ENCODE measurements at places on chromosomes 6 and 20. TPM values are rescaled to one million over a fixed set of nuclear protein-coding genes. Genes with fewer than 3 reads are reported as not detected.
A peak's percentile ranks its signal among the peaks of the same experiment; 100 is the strongest.

Gene CENPQ
- 28.6 TPM for total RNA-seq

DNA sequence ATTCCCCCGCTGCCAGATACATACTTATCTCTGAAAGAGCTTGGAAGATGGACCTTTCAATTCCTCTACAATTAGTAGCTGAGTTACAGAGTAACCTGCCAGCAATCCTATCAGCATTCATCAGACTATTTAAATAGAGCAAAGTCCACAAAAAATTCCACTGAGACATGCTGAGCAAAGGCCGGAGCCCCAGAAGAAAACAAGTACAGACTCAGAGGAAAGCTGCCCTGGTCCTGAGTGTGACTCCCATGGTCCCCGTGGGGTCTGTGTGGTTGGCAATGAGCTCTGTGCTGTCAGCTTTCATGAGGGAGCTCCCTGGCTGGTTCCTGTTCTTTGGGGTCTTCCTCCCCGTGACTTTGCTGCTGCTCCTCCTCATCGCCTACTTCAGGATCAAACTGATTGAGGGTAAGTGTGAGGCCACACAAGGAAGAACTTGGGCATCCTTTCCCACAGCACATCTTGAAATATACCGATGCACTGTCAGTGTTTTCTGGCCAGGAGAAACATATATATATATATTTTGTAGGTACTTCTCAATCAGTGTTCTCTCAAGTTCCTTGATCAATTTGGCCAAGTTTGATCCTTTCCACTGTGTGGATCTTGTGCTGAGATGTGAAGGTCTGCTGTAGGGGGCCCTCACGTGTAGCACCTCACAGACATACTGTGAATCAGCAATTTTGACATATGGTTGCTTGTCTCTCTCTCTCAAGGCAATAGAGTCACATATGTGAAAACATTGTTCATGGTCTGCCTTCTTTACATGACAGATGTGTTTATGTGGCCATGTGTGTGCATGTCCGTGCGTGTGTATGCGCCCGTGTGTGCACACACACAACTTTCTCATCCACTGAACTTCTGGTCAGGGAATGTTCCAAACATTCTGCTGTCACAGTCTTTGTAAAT lies at the start of gene SMLR1:
SMLR1 (plus strand) TSS at position 160 of the 903 bp plus-strand sequence; CDS start at position 168, 8 bp downstream.
- DNase-seq: no peak

- peak; percentile 48 for DNase-seq
Measured at GRCh38 chr20:48556956-48557355, 270.8 kb downstream of the PREX1 start.

DNA sequence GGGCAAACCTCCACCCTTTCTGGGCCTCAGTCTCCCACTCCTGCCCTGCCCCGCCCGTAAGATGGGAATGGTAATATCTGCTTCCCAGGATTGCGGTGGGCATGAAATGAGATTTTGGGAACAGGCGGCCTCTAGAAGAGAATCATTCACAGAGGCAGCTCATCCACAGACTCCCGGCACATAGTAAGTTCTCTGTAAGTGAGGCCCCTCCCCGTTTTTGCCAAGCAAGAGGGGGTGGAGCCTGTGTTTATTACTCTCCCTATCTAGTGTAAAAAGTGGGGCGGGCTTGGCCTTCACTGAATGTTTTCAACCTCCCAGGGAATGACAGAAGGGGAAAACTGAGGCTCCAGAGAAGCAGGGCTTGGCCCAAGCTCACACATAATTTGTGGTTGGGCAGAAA lies 20.0 kb downstream of the SUN5 start:
- peak; percentile 68 for DNase-seq

DNA sequence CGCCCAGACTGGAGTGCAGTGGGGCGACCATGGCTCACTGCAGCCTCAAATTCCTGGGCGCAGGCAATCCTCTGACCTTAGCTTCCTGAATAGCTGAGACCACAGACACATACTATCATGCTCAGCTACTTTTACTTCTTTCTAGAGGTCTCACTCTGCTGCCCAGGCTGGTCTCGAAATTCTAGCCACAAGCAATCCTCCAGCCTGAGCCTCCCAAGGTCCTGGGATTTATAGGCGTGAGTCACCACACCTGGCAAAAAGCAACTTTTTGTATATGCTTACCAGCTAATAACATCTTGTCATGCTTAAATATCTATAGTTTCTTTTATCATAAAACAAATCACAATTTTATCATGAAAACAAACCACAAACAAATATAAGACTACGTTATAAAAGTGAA lies 23.0 kb downstream of the RNASET2 start:
- no peak for DNase-seq

GRCh38 chr6:137931849-137932465 lies 64.9 kb downstream of the TNFAIP3 start:
- DNase-seq: no peak

- no peak for DNase-seq
Measured at GRCh38 chr20:48635361-48635760, 192.4 kb downstream of the PREX1 start.

DNA sequence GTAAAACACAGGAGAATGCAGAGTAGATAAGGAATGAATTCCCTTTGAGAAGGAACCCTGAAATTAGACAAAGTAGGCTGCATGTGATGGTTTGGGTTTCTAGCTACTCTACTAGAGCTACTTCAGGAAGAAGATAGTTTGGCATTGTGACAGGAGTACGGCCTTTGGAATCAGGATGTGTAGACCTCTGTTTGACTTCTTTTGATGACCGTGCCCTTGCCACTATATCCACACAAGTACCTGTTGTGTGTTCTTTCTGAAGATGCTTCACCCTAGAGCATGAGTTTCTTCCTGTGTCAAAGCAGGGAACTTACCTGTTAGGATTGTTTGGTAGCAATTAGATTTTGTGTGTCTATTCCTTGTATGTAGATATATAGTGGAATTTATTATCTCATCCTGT lies 41.7 kb downstream of the CD2AP start:
- no peak for DNase-seq

All from H7 (cell line).